ENCODE measurements at places on chromosomes 13 and 19.
A peak's percentile ranks its signal among the peaks of the same experiment; 100 is the strongest.

GRCh38 chr19:11374433-11375142 is at the start of gene SWSAP1:
Gene SWSAP1 (plus strand): TSS chr19:11374666. CDS start chr19:11374681, 15 bp downstream.
- peak; percentile 100 for DNase-seq

GRCh38 chr19:18290302-18291018 is 9.0 kb upstream of the JUND start:
- DNase-seq = no peak

- DNase-seq = no peak
Measured at GRCh38 chr13:96490496-96490989, 400.6 kb downstream of the HS6ST3 start.

DNA sequence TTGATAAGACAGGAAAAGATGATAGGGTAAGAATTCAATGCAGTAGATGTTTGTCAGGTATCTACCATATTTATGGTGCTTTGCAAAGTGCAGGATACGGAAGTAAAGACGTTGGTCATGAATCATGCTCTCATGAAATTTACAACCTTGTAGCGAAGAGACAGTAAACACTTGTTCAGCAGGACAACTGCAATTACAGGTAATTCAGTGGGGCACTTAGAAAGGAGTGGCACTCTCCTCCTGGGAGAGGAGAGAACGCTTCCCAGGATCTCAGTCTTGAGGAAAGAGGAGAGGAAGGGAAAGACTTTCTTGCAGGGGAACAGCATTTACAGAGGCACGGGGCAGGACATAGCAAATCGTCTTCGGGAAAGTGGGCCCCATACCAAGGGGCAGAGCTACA is 46.4 kb downstream of the SOX1 start:
- DNase-seq = peak; percentile 71

DNA sequence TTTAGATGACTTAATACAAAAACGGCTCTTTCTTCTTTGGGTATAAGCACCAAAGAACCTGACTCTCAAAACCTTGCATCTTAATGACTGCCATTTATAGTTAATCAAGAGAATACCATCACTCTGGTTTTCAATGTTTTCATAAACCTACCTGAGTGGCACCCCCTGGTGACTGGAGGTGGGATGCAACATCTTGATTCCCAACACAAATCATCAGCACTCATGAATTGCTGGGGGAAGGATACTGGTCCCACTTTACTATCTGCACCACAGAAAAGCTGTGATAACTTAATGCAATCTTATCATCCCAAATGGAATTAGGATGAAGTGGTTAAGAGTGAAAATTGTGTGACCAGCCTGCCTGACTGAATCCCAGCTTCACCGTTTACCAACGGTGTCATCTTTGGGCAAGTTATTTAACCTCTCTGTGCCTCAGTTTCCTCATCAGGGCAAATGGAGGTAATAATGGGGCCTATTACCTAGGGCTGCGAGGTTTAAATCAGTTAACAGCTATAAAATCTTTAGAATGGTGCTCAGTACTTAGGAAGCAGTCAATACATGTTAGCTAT is 366.4 kb downstream of the KLF12 start:
- DNase-seq = peak; percentile 68

GRCh38 chr13:24632382-24633121 is 47.7 kb upstream of the ATP12A start:
- DNase-seq = no peak

DNA sequence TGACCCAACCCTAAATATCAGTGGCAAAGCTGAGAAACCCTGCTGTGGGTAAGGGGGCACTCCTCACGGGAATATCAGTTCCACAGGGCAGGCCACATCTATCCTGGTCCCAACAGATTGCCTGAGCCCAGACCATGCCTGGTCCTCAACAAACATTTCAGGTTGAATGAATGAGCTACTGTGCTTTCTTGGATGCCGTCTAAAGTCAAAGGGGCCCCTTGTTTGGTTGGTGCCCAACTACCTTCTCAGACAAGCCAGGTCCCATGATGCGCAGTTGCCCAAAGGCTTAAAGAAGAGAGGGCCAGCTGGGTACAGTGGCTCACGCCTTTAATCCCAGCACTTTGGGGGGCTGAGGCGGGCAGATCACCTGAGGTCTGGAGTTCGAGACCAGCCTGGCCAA is 2.4 kb downstream of the DPP9 start:
- DNase-seq = no peak

DNA sequence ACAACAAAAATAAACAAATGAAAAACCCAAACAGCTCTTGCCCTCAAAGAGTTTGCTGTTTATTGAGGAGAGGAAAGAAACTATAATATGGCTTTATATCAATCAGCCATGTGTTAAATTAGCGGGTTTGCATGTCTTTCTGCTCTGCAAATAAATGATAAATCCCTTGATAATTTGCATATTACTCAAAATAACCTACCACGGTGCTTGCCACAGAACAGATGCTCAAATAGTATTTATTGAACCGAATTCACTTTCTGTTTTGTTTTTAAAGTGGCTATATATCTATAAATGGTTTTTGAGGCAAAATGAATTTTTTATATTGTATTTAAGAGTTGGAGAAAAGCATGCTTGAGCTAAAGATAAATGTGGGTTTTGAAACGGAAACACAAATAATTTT is 428.1 kb downstream of the ITGBL1 start:
- no peak for DNase-seq

- DNase-seq = peak; percentile 97
Measured at GRCh38 chr19:2983351-2984214, 6.2 kb downstream of the TLE6 start.

- no peak for DNase-seq
Measured at GRCh38 chr13:30141775-30142485, 165.4 kb downstream of the KATNAL1 start.

GRCh38 chr13:99004978-99005377 is 27.1 kb upstream of the DOCK9 start:
- DNase-seq = no peak
